ENCODE measurements at places on chromosomes 12 and 14.

GRCh38 chr12:105825141-105825540 lies 313.6 kb downstream of the NUAK1 start:
- no peak for DNase-seq

DNA sequence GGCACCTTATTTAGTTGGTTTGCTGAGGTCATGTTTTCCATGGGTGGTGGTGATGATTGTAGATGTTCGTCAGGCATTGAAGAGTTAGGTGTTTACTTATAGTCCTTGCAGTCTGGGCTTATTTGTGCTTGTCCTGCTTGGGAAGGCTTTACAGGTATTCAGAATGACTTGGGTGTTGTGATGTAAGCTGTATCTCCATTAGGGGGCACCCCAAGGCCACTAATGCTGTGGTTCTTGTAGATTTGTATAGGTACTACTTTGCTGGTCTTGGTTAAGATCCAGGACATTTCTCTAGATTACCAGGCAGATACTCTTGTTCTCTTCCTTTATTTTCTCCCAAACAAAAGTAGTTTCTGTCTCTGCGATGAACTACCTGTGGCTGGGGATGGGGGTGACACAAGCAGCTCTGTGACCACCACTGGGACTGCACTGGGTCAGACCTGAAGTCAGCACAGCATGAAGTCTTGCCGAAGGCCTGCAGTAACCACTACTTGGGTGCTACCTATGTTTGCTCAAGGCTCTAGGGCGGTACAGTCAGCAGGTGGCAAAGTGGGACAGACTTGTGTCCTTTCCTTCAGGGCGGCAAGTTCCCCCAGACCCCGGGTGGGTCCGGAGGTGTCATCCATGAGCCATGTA lies 35.8 kb upstream of the FBXO33 start:
- no peak for DNase-seq

- DNase-seq, result no peak
Observed at GRCh38 chr12:56596815-56597214, 33.3 kb downstream of the BAZ2A start.

DNA sequence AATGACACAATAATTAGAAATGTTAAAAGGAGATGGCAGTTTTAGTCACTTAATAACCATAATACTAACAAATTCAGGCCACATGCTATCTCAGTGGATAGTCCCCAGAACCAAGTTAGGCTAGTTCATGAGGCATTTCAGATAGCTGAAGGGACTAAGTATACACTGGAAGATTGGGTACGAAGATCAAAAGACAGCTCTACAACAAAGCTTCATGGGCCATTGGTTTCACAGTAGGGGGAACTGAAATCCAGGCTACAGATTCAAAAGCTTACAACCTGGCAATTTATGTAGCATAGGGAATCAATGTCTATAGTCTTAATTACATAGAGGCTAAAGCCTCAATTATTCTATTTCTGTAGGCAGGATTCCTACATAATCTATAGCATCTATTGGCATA lies 343.0 kb downstream of the RGS6 start:
- no peak for DNase-seq

- no peak for DNase-seq
Observed at GRCh38 chr12:107091381-107091780, 2.0 kb downstream of the CRY1 start.

DNA sequence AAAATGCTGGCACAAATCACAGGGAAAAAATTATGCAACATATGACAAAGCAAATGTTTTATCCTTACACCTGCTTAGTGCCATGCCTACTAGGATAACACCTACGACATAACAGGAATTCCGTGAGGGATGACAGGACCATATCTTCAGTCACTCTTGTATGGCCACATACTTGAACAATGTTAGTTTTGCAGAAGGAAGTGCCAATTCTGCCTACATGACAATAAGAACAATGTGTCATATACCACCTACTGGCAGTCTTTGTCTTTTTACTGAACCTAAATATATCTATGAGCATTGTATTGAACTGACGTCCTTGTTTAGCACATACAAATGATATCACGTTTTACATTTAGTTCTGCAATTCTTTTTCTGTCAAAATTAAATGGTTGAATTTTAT lies 234.0 kb downstream of the ADAMTS20 start:
- no peak for DNase-seq

DNA sequence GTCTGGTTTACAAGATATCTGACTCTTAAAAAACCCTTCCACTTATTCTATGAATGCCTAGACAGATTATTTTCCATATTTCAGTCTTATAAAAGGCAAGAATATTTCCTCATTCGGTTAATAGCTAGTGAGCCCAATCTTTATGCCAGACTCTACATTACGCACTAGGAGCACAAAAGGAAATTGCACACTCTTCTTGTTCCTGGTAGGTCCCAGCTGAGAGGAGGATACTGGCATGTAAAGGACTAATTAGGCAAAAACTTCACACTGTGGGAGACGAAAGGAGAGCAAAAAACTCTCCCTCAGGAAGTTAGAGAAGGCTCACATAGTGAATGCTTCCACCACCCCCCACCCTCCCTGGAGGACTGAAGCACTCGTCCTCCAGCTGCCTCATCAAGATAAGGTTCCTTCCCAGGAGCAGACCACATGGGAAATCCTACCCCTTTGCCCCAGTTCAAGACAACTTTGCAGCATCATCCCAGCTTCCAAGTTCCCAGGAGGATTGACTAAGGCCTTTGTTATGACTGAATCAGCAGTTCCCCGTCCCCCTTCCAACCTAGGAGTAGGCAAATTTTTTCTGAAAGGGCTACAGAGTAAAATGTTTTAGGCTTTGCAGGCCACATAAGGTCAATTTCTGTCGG lies 14.5 kb downstream of the CAPZA3 start:
- no peak for DNase-seq

DNA sequence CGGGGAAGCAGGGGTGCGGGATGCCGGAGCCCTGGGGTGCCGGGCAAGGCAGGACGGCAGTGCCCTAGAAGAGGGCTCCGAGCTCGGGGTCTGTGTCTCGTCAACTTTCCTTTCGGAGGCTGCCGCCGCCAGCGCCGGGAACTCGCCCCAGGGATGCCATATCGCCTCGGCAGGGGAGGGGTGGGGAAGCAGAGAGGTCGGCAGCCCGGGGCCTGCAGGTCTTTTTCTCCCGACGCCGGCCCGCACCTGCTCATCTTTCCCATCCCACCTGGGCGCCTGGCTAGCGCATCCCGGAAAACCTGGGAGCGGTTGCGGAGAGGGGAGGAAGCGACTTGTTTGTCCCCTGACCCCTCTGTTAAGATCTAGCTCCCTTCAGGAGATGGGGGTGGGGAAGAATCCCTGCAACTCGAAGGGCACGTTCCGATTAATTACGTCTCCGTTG lies 547 bp downstream of the CNTN1 start:
- no peak for DNase-seq

DNA sequence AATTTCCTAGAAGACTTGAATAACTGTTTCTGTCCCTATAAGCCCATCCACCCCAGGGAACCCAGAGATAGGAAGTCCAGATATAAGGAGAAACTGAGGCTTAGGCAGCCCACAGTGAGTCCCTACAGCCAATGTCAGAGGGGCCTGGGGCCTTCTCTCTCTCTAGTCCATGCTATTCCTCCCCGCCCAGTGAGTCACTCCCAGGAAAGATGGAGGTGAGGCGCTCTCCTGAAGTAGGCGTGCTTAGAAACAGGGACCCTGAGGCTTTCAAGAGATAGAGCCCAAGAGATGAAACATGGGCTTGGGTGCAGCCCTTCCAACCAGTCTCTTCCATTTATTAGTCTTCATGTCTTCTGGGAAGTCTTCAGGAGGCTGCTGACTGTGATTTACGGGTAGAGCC lies 2.3 kb upstream of the SMUG1 start:
- no peak for DNase-seq

DNA sequence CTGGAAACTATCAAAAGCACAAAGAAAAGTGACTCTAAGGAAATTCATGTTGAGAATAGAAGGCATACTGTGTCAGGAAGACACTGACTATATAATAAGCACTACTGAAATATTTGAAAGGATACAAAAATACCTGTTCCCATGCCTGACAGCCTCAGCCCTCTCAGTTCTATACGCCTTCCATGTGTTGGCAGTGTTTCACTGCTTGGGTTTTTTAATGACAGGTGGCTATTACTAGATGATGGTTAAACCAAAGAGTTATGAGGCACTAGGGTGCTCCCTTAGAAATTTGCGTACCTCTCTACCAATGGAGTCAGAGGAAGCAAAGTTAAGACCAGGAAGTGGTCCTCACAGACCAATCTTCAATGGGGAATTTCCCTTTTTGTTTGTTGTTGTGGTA lies 25.6 kb upstream of the SLC5A8 start:
- DNase-seq, result no peak

DNA sequence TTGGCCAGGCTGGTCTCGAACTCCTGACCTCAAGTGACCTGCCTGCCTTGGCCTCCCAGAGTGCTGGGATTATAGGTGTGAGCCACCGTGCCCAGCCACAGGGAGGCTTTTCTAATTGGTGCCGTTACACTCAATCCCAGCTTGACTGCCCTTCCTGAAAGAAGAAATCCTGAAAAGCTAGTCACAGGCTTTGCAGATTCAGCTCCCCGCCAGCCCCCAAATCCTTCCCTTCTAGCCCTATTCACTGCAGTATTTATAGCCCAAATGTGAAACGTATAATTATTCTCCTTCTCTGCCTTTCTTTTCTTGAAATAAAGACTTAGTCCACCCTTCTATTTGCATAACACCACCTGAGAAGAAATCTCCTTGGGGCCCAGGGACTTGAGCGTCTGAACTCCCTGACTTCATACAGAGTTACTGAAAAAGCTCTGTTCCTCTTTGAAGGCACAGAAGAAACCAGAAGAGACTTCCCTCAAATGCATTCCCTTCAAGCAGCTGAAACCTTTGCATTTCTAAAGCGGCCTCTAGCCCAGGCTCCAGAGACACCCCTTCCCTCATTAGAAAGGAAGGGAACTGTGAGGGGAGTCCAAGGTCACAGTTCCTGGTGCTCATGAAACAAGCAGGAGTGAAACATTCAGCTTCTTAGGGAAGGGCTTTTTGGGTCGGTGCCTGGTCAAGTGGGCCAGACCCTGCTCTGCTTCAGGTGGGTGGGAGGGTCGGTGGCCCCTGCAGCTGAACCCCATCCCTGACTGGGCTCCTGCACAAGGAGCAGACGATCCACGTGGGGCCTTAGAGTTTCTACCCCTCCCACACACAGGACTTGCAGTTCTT lies 42.3 kb upstream of the BATF start:
- DNase-seq, result no peak

DNA sequence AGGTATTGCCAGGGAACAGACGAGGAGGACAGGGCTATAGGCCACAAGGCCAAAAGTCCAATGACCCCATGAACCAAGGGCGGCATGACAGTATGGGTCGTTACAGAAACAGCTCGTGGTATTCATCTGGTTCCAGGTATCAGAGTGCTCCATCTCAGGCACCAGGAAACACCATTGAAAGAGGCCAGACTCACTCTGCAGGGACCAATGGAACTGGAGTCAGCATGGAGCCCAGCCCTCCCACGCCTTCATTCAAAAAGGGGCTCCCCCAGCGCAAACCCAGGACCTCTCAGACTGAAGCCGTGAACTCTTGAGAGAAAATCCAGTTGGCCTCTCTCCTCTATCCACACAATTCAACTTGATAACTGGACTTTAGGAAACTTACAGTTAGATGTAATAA lies 12.9 kb upstream of the KCNH3 start:
- DNase-seq, result no peak

DNA sequence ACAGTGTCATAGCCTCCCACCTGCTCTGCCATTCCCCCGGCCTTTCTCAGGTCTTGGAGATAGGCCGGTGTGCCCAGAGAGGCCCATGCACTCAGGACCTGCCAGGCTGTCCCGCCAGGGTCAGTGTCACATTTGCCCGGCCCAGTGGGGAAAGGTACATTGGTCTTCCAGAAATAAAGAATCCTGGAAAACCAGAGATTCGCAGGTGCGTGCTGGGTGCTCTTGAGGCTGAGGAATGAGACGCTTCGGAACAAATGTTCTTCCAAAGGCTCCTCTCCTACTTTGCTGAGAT lies 205.8 kb upstream of the RTL1 start:
- DNase-seq, result no peak

DNA sequence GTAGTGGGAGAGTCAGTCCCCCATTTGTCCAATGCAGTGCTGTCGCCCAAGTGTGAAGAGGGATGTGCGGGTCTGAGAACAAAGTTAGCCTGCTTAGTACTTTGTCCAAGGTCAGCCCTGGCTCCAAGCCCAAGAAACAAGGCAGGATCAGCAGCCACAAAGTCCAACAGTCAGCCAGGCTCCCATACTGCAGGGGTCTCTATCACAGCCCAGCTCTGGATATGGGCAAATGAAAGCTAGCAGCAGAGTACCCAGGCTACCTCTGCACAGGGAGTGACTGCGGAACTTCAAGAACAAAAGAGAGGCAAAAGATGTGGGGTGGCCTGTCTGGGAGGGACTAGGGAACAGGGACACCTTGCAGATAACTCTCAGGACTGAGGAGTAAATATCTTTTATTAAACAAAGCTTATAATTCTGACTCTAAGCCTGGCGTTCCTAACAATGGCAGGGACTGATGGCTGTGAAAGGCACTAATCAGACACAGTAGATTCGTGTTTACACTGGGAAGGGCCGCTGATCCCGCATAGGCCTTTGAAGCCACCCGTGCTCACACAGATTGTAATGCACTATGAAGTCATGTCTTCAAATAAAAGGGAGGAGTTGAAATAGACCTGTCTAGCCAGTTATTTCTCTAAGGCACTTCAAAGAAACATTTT lies 91.0 kb upstream of the EEA1 start:
- DNase-seq, result no peak

GRCh38 chr14:50954811-50955372 lies 10.6 kb upstream of the PYGL start:
- no peak for DNase-seq

DNA sequence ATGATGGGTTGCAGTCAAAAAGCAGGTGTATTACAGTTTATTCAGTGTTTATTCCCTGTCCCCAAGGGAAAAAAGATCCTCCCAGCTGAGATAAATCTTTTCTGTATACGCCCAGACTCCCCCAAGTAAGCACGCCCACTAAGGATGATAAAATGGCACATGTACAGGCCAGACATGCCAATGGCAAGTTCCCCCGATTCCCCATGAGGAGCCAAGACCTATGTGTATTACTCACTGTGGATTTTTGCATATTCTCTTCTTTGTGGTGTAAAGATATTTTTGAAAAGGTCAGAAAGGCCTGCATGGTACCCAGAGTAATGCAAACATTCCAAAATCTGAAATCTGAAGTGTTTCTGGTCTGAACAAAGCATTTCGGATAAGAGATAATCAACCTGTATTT lies 22.2 kb downstream of the NR2C1 start:
- no peak for DNase-seq

GRCh38 chr14:93369713-93370266 lies 22.8 kb downstream of the COX8C start:
- no peak for DNase-seq

GRCh38 chr12:27095346-27095745 lies 13.0 kb upstream of the C12orf71 start:
- no peak for DNase-seq
